CD4-positive, alpha-beta T cell treated with Interleukin-10 for 1 hour (primary cell): ENCODE measurements at places on chromosomes 7 and 10.

GRCh38 chr10:117568334-117568733, 25.8 kb downstream of the EMX2 start:
- DNase-seq: no peak

DNA sequence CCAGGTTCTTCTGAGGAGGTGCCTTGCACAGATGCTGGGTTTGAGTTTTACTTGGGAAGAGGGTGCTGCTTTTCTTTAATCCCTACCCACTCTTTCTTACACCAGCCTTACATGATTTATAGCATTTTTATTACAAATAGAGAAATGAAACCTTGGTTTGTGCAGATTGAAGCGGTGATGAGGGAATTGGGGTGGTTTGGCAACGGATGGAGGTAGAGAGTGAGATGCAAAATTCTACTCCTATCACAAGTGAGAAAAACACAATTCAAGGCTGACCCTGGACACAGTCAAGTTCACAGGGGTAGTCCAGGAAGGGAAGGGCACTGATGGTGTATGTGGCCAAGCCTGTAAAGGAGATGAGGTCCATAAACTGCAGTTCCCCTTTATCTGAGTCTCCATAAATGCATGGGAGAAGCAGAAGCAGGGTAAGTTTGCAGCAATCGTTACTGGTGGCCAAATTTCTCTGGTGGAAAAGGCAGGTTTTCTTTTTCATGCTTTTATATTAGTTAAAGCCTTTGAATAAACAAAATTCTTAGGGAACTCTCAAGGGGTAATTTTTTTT, 214.3 kb downstream of the JAZF1 start:
- DNase-seq: no peak

- DNase-seq: no peak
These were observed 118.7 kb downstream of the HIPK2 start for GRCh38 chr7:139658908-139659675.

DNA sequence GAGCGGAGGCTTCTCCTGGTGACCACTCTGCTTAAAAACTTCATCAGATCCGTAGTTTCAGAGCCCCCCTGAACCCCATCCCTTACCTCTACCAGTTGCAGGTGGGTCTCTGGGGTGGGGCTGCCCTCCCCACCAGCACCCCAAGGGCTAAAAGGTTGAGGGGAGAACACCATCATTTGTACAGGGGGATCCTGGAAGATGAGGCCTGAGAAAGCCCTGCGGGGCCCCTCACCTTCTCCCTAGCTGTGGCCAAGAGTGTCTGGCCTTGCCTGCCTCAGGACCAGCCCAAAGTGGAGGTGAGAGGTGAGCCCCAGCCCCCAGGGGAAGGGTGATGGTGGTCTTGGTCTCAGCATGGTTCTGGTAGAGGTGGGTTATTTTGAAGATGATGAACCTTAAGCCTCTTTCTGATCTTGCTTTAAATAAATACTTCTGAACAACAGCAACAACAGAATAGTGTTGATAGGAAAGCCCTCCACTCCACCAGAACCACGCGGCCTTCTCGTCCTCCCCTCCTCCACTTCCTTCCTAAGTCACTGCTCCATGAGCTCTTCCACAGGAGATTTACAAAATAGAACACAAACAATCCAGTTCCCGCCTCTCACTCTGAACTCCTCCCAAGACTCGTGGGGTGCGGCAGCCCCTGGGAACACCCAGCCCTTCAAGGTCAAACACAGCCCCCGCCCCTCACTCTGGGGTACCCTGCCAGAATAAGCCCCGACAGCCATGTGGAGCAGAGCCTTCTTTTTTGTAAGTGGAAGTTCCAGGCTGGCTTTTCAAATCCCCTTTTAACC, 169.1 kb downstream of the EGFR start:
- no peak for DNase-seq

DNA sequence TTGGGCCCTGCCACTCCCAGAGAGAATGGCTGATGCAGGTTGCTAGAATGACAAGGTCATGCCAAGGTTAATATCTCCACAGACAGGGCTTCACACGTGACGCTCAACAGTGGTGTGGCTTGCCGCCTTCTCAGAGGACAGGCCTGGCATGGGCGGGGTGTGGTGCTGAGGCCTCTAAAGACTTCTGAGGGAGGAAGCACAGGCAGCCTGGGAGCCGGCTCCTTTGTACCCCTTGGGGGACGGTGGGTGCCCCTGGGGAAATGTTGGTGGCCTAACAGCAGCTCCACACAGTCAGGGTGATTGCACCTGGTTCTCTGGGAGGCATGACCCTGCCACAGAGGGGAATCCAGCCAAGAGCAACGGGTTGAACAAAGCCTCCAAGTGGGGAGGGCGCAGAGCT, 115.1 kb downstream of the PKD1L1 start:
- no peak for DNase-seq

DNA sequence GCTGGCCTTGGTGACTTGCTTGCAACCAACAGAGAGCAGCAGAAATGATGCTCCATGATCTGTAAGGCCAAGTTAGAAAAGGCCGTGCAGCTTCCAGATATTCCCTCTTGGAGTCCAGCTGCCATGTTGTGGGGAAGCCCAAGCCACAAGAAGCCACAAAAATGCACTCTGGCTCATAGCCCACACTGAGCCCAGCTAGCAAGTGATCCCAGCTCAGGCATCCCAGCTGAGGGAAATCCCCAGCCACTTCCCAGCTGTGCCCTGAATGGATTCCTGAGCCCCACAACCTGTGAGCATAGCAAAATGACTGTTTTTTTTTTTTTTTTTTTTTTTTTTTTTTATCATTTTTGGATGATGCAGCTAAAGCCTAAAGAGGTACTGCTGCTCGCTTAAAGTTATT, 11.1 kb upstream of the SDK1 start:
- DNase-seq: no peak

DNA sequence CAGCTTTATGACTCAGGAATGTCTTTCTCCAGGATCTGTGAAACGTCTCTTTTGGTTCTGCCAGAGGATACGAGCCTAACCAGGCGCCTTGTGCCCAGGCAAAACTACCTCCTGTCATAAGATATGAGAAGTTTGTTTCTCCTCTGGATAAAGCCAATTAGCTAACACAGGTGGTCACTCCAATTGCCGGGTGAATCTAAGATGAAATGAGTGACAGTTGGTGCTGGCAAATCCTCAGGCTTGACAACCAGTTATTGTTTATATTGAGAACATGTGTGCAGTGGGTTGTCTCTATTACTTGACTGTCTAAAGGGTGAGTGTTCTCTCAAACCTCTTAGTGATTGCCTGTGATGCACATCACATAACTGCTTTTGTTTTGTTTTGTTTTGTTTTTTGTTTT, 449.1 kb downstream of the XPNPEP1 start:
- no peak for DNase-seq

- DNase-seq: peak; percentile 81
These were observed at the start of gene RBM33 for GRCh38 chr7:155644178-155644970. RBM33 (plus strand) TSS chr7:155644661; CDS start chr7:155644877, 216 bp downstream.

- DNase-seq: no peak
These were observed 104.7 kb upstream of the KLF14 start for GRCh38 chr7:130838738-130839137.

DNA sequence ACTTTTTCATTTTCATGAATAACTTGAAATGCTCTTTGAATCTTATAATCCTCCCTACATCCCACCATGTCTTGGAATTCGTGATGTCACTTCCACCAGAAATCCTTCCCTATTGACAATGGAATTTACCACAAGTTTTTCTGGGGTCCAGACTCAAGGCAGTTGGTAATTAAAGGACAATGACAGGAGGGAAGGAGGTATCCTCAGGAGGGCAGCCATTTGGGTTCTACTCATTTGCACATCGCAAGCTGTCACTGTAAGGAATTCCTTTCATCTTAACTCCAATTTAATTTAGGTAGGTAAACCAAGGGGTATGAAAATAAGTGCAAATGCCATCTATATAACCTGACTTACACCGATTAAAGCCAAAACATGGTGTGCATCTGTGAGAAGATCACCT, 21.9 kb downstream of the LRRC17 start:
- DNase-seq: no peak

- DNase-seq: no peak
These were observed 98.8 kb downstream of the CNOT4 start for GRCh38 chr7:135411098-135411497.

- DNase-seq: no peak
These were observed 147.5 kb downstream of the WDR37 start for GRCh38 chr10:1203704-1204103.

- no peak for DNase-seq
These were observed 101.8 kb upstream of the MKLN1 start for GRCh38 chr7:131225619-131226513.

- no peak for DNase-seq
These were observed 17.4 kb downstream of the BEND7 start for GRCh38 chr10:13511409-13511808.

GRCh38 chr10:33087152-33087551, 129.1 kb upstream of the ITGB1 start:
- DNase-seq: peak; percentile 42

DNA sequence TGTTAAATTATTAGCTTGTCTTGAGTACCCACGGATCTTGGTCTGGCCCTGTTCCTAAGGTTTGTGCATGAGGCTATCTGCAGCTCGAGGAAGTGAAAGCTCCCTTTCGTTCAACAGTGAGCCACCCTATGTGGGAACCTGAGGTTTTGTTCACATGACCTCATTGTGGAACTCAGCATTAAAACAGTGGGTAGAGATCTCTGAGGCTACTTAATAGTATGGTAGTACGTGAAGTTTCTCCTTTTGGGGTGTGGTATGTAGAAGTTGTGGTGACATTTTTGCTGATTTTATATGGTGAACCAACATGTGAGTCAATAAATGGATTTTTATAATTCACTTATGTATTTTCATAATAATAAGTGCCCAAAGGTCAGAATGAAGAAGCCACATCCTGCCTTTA, 252.7 kb upstream of the FERD3L start:
- DNase-seq: peak; percentile 1

DNA sequence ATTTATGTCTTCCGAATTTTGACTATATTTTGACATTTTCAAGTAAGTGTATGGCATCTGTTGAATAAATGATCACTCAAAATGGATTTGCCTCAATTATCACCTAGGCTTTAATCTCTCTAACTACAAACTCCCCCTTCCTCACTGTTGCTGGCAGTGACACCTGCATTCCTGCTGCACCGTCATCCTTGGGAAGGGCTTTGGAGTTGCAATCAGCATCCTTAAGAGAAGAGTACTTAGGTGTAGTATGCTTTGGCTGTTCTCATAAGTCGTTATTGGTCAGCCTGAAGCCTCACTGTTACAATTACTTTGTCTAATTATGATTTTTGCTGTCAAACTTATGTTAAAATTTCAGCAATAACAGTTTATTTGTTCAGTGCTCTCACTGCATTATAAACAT, 415.0 kb downstream of the NRG3 start:
- no peak for DNase-seq

DNA sequence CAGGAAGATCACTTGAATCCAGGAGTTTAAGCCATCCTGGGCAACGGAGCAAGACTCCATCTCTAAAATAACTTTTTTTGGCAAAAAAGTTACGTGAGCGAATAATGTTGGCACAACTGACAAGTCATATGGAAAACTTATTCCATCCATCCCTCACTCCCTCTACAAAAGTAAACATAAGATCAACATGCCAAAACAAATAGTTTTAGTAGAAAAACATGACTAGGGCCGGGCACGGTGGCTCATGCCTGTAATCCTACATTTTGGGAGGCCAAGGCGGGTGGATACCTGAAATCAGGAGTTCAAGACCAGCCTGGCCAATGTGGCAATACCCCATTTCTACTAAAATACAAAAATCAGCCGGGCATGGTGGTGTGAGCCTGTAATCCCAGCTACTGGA, 25.6 kb downstream of the SLC25A16 start:
- no peak for DNase-seq

- no peak for DNase-seq
These were observed 99.4 kb upstream of the TNS3 start for GRCh38 chr7:47681249-47681810.

DNA sequence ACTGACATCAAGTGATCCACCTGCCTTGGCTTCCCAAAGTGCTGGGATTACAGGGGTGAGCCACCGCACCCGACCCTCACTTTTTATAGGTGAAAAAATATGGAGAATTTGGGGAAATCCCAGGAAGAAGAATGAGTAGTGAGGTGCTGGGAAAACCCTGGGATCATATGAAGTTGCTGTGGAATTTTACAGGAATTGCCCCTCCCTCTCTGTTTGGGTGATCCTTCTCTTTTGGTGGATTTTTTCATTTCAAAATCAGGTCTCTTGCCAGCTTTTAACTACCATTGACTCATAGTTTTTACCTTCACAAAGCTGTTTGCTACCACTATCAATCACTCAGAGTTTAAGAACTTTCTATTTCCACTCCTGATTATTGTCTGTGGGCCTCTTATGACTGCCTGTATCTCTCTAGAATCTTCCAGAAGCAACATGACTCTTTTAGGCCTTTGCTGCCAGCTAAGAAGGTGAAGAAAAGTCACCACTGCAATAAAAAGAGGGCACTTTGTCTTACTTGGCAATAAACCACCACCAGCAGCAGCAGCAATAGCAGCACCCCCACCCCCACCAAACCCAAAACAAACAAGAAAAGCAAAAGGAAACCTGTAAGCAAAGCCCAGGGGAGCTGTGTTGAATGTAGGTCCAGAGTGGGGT, 4.0 kb upstream of the GIMAP8 start:
- DNase-seq: no peak

DNA sequence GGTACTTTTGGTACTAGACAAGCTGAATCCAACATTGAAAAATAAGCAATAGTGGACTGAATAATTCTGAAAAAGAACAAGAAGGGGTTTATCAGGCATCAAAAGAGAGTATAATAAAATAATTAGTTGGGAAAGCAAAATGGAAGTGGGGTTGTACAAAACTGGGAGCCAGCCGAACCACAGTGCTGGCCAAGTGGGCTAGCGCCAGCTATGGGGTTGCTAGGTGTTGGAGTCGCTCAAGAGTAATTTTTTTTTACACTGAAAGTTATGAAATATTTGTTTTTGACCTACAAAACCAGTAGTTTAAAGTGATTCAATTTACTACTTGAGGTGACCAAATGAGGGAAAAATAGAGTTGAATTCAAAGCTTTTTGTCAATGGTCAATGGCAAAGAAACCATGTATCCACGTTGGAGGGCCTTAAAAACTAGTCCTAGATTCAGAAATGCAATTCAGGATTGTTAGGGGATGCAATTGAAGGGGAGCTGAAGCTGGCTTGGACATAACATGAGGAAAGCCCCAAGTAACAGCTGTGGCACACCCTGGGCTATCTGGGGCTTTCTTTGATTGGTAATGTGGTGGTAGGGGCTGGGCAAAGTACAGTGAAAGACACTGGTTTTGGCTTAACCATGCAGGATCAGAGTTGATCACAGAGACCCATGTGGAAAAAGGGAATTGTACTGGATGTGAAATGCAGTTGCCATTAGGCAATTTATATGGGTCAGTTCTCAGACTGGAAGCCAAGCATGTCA, 28.3 kb upstream of the MSMB start:
- DNase-seq: no peak

DNA sequence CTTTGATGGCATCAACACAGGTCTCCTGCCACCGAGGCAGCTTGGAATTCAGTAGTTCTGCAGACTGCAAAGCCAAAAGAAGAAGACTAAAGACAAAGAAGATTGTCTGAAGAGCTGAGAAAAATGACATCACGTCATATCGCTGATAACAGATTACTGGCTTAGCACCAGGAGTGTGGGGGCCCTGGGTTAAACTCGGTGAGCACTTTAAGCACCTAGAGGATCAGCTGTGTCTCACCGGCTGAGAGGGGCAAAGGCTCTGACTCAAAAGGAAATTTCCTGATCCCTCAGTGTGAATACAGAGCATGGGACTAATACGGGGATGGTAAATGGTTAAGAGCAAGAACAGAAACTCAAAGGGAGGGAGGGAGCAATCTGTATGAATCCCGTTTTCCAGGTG, 30.7 kb downstream of the BRI3 start:
- no peak for DNase-seq
